ENCODE measurements at places on chromosomes 6 and 20. TPM values are rescaled to one million over a fixed set of nuclear protein-coding genes. Genes with fewer than 3 reads are reported as not detected.

The MED23 gene
- 17.4 TPM for total RNA-seq

The COX4I2 gene
- total RNA-seq = not detected

The PRRT1 gene
- 0.20 TPM for total RNA-seq

The LPIN3 gene
- total RNA-seq = 7.6 TPM

The RBPJL gene
- total RNA-seq = not detected

The MOXD1 gene
- total RNA-seq = not detected

The NNAT gene
- not detected for total RNA-seq

The PDE10A gene
- total RNA-seq = 233 TPM

The TGM2 gene
- 1.9 TPM for total RNA-seq

The SLC22A7 gene
- not detected for total RNA-seq

The ID4 gene
- 0.57 TPM for total RNA-seq

The PLN gene
- not detected for total RNA-seq

The ATG5 gene
- 37.3 TPM for total RNA-seq

The SYNDIG1 gene
- not detected for total RNA-seq

The TBXT gene
- 2,059 TPM for total RNA-seq

The FRMD1 gene
- total RNA-seq = not detected

The C20orf144 gene
- not detected for total RNA-seq

The UNC93A gene
- not detected for total RNA-seq

The DOK5 gene
- total RNA-seq = not detected

The MROH8 gene
- total RNA-seq = 0.05 TPM

The HS3ST5 gene
- not detected for total RNA-seq

The ZC2HC1B gene
- not detected for total RNA-seq

The PRR18 gene
- total RNA-seq = 0.35 TPM

The EBF4 gene
- 1.0 TPM for total RNA-seq

The HLA-DPA1 gene
- total RNA-seq = not detected

The EPPIN gene
- total RNA-seq = not detected

The ANGPT4 gene
- total RNA-seq = not detected

The HLA-DRA gene
- total RNA-seq = 0.12 TPM

The SNAI1 gene
- total RNA-seq = 2.2 TPM

The BNIP5 gene
- not detected for total RNA-seq

The CCN6 gene
- total RNA-seq = not detected

The TGM3 gene
- total RNA-seq = 0.10 TPM

The MOG gene
- total RNA-seq = not detected

The MYLK4 gene
- total RNA-seq = 0.27 TPM

The SGK1 gene
- total RNA-seq = 110 TPM

The ADGRG6 gene
- total RNA-seq = 73.8 TPM

The PHF3 gene
- total RNA-seq = 28.8 TPM

The ZNF334 gene
- 0.66 TPM for total RNA-seq

The SLC22A16 gene
- not detected for total RNA-seq
